Large intestine (tissue), 12 donors: ENCODE measurements at places on chromosomes 3 and 15.

GRCh38 chr3:83523470-83524073 is 1435.2 kb upstream of the CADM2 start:
- peak; percentile 57 for DNase-seq

GRCh38 chr3:10006762-10007090 is 19.5 kb upstream of the FANCD2 start:
- no peak for DNase-seq

- DNase-seq = no peak
Observed at GRCh38 chr15:56045068-56045748, 51.8 kb upstream of the NEDD4 start.

GRCh38 chr3:53675022-53675697 is 171.1 kb downstream of the CHDH start:
- no peak for DNase-seq

GRCh38 chr3:38755130-38755529 is 60.9 kb downstream of the SCN10A start:
- DNase-seq = no peak

DNA sequence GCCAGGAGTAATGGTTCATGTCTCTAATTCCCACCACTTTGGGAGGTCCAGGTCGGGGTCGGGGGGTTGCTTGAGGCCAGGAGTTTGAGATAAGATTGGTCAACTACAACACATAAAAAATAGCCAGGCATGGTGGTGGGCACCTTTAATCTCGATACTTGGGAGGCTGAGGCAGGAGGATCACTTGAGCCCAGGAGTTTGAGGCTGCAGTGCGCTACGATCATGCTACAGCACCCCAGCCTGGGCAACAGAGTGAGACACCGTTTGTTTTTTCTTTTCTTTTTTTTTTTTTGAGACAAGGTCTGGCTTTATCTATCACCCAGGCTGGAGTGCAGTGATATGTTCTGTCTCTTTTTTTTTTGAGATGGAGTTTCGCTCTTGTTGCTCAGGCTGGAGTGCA is 1.3 kb upstream of the VPS33B start:
- DNase-seq = no peak

DNA sequence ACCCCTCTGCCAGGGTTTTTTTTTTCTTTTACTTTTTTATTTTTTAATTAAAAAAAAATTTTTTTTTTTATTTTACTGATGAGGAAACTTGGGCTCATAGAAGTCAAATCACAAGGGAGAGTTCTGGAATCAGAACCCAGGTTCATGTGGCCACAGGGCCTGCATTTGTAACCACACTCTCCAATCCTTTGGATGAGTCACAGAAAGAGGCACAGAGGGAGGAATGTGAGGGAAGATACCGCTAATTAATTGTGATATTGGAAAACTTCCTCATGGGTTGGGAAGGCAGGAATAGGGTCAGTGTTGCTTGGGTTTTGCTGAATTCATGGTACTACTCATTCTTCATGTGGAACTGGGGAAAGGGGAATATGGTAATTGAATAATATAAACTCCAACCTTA is 132.9 kb upstream of the SLC6A11 start:
- DNase-seq = no peak

- no peak for DNase-seq
Observed at GRCh38 chr3:151331696-151332095, 2.3 kb upstream of the P2RY13 start.

DNA sequence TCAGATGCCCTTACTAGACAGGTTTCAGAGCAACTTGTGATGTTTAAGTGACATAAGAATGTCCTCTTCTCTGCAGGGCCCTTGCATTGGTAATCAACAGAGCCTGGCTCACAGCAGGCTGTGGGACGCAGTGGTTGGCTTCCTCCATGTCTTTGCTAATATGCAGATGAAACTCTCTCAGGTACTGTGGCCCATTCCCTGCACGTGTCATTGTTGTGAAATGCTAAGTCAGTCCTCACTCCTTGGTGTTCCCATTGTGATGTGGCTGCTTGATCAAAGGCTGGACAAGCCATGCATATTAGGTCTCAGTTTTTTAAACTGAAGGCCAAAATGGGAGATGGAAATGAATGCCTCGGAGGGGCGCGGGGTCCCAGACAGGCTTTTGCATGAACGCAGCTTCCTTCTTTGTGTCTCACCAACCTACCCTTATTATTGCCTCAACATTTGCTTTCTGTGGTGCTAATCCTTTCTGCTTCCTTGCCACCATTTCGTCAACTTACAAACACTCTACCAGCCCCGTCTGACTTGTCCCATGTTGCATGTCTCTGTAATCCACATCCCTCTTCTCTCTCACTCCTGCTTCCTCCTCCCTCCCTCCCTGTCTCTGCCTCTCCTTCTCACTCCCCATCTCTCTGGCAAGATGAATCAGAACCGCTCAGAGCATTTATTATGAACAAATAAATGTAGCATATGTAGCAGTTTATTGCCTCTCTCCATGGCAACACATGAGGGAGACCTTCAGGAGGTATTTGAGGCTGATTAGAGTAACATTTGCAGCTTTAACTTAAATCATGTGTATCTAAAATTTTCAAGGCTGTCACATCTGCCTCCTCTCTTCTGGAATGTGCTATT is 133.2 kb upstream of the CHRM5 start:
- no peak for DNase-seq

- peak; percentile 18 for DNase-seq
Observed at GRCh38 chr15:66369773-66370651, 13.5 kb upstream of the TIPIN start.

DNA sequence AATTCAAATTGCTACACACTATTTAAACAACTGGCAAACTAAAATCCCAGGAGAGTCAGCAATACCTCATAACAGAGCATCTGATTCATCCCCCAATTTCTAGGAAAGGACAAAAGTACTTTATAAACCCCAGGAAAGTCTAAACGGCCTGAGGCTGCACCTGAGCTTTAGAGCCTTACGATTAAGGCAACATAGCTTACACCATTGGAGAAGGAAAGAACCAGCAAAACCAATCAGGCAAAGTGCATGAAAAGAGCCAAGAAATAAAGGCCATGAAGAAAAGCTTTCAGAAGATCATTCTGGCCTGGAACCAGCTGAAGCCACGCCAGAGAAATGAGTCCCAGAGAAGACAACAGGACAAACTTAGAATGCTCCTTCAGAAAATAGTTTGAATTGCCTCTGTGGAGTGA is 48.1 kb downstream of the PTPN9 start:
- no peak for DNase-seq

DNA sequence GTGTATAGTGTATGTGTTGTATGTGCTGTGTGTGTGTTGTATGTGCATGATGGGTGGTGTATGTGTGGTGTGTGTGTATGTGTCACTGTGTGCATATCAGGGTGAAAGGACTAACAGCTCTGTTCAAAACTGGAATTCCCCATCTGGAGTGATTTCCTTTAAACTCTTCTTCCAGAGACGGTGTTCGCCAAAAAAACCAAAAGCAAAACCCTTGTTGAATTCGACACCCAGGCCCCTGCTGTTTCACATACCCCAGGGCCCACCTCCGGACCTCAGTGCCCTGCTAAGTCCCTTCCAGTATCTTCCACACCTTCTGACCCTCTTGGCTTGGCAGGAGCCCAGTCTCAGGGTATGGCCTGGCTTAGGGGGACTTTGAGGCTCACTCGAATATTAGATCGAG is 44.9 kb upstream of the SEC13 start:
- DNase-seq = no peak

DNA sequence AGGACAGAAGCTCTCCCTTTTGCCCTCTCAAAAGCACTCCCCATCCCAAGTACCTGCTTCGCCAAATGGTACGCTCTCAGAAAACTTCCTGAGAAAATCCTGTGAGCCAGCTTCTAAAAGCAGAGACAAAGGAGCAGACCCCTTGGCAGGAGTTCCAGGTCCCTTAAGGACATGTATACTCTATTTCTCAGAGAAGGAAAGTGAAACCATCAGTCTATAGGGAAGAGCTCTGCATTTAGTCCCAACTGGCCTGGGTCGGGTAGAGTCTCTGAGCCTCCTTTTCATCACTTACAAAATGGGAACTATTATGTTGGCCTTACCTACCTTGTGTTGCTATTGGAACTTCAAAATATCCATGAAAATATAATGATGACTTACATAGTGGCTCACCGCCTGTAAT is 19.7 kb downstream of the DAPK2 start:
- DNase-seq = no peak

GRCh38 chr3:177629276-177629675 is 432.0 kb upstream of the TBL1XR1 start:
- DNase-seq = no peak

- no peak for DNase-seq
Observed at GRCh38 chr15:79820820-79821219, 76.0 kb downstream of the MTHFS start.

- no peak for DNase-seq
Observed at GRCh38 chr3:156898296-156898880, 72.2 kb downstream of the LEKR1 start.

DNA sequence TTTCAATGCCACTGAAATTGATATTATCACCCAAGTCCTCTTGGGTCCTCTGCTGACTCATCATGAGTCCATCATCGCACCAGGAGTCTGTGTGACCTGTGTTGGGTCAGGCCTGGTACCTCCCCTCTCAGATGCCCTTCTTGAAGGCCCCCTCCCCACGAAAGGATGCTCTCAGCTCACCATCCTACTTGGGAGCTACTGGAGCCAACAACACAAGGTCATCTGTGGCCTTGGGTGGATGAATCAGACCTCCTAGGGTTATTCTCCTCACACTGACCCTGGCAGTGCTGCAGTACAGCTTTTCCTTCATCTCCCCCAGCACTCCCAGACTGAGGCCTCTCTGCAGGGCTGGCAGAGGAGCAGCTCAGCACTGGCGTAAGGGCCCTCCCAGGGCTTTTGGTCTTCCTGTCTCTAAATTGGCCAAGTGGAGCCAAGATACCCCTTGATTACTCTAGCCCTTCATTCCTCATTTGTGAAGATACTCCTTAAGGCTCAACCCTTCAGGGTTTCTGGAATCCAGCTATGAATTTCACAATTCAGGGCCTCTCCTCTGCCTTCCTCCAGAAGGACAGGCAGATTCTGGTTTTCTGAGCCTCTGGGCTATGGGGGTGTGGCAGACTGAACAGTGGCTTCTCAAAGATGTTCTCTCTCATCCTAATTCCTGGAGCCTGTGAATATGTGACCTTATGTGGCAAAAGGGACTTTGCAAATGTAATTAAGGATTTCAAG is 80.7 kb upstream of the GSK3B start:
- no peak for DNase-seq
